Osteoblast (primary cell): ENCODE measurements at places on chromosomes 5 and 9. TPM values are rescaled to one million over a fixed set of nuclear protein-coding genes. Genes with fewer than 3 reads are reported as not detected.
A peak's percentile ranks its signal among the peaks of the same experiment; 100 is the strongest.

Gene PITX1
- total RNA-seq = 8.3 and 9.8 TPM in 2 replicates

GRCh38 chr5:56167519-56167918 is 65.6 kb downstream of the ANKRD55 start:
- DNase-seq = no peak

Gene DMRT3
- not detected in 2 replicates for total RNA-seq

DNA sequence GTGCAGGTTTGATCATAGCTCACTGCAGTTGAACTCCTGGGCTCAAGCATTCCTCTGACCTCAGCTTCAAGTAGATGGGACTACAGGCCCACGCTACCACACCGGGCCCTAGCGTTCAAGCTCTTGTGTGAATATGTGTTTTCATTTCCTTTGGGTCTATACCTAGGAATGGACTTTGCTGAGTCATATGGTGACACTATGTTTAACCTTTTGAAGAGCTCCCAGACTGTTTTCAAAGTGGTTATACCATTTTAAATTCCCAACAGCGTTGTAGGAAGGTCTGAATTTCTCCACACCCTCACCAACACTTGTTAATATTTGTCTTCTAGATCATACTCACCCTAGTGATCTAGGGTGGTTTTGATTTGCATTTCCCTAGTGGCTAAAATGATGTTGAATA is 33.5 kb downstream of the FAF2 start:
- peak; percentile 27 for DNase-seq

Gene SELENOP
- total RNA-seq = 171 and 198 TPM in 2 replicates

Gene RNF183
- total RNA-seq = not detected in 2 replicates

DNA sequence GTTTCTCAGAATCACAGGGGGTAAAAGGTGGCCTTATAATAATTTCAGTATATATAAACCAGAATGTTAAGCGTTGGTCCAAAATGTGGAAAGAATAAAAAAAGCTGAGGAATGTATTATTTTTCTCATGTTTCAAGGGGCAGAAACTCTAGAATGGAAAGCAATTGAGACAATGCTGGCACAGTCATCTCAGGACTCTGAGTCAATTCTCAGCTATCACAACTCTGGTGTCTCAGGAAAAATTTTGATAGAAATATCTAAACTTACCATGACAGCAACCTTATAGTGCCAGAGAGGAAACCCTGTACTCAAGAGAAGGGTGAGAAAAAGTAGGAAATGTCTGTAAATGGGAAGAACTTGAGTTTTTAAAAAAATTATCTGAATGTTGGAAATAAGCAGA is 1189.4 kb upstream of the NUDT12 start:
- DNase-seq = no peak

Gene CCDC192
- total RNA-seq = not detected in 2 replicates

GRCh38 chr9:34139477-34140146 is 13.1 kb upstream of the DCAF12 start:
- DNase-seq = peak; percentile 95

- DNase-seq = no peak
Observed at GRCh38 chr5:71986101-71986500, 121.2 kb upstream of the MAP1B start.

GRCh38 chr9:72886386-72886785 is 66.5 kb downstream of the ALDH1A1 start:
- DNase-seq = no peak

DNA sequence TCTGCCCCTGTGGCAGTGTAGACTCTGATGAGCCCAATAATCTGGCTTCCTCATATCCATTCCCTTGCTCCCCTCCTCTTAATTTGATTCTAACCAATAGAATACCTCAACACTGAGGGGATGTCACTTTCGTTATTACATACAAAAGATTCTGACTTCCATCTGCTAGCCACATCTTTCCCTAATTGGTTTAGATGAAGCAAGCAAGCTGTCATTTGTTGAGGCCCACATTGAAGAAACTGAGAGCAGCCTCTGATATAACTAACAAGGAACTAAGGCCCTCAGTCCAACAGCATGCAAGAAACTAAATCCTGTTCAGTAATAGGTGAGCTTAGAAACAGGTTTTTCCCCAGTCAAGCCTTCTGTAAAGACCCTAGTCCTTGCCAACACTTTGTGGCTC is 5.8 kb downstream of the ADAMTS6 start:
- DNase-seq = no peak

Gene PDZD2
- total RNA-seq = 0.29 and 0.36 TPM in 2 replicates

- no peak for DNase-seq
Observed at GRCh38 chr9:2872931-2873323, 29.0 kb upstream of the PUM3 start.

Gene GZMA
- not detected in 2 replicates for total RNA-seq

DNA sequence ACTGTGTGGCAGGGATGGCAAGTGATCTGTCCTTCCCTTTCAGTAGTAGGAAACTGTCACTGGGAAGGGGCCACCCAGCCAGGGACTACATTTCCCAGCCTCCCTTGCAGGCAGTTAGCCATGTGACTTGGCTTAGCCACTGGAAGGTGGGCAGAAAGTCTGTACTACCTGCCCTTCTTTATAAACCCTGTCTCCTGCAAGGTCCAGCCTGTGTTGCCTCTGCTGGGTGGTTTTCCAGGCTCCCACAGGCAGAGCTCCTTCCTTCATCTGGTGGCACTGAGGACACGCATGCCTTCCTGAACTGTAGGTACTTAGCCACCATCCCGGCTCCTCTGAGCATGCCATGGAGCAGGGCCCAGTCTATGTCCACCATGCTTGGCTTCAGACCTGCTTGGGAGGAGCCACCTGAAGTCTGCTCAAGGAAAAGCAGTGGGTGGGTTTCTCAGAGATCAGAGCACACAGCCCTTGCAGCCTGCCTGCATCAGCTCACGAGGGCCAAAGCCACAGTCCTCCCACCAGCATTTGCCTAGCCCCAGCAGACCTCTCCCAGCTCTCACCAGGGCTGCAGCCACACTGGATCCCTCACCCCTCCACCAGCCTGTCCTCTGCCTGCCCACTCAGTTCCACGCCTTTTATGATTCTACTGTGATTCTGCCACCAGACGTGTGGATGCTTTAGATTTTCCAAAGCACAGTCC is 16.7 kb upstream of the SLC25A51 start:
- DNase-seq = peak; percentile 60

DNA sequence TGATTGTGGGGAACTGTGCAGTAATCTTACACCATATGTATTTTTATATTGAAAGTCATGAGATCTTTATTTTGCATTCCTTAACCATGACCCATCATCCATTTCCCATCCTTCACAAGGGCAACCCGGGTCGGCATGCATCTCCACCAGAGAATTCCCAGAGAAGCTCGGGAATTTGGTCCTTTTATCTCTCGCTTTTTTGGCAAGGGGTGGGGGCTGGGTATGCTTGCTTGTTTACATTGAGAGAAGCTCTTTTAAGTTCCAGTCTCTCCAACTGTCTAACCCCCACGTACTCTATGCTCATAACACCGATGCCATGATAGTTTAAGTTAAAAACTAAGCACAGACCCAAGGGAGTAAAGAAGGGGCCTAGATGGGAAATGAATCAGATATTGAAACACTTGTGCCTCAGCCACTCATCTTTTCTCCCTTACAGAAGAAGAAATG is 109.9 kb upstream of the NFIB start:
- DNase-seq = peak; percentile 84
